Hair follicular keratinocyte (primary cell): ENCODE measurements at places on chromosomes 2 and 18. TPM values are rescaled to one million over a fixed set of nuclear protein-coding genes. Genes with fewer than 3 reads are reported as not detected.

The LRRC30 gene
- not detected in 2 replicates for total RNA-seq

The DCDC2C gene
- not detected in 2 replicates for total RNA-seq

The SP5 gene
- not detected in 2 replicates for total RNA-seq

The ADRA2B gene
- total RNA-seq = 0.08 TPM in 1 of 2 replicates, not detected in the other

The LOXL3 gene
- total RNA-seq = 1.0 and 1.6 TPM in 2 replicates

The COL4A3 gene
- total RNA-seq = 0.04 TPM in 1 of 2 replicates, not detected in the other

The LGALSL gene
- 6.2 and 10.6 TPM in 2 replicates for total RNA-seq

The RBM44 gene
- 0.42 TPM in 1 of 2 replicates, not detected in the other for total RNA-seq

The UGT1A3 gene
- total RNA-seq = not detected in 2 replicates
